ENCODE measurements at places on chromosomes 4 and X.

GRCh38 chrX:46117234-46117633 is 428.0 kb downstream of the ZNF674 start:
- no peak for DNase-seq

GRCh38 chr4:94598758-94599157 is 147.0 kb downstream of the PDLIM5 start:
- no peak for DNase-seq

DNA sequence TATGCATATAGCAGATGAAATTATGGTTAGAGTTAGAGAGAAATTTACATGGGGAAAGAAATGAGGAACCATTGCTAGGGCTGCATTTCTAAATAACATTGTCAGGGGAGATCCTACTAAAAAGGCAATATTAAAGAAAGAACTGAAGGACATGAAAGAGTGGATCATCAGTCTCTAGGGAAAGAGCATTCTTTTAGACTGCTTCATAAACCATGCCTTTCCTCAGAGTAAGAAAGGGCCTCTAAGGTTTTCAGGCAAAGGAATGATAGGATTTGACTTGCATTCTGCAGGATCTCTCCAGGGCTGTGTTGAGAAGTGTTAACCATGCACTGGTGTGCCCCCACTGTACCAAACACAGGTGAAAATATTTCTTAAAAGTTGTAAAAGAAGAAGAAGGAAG is 385.4 kb upstream of the MAD2L1 start:
- no peak for DNase-seq

DNA sequence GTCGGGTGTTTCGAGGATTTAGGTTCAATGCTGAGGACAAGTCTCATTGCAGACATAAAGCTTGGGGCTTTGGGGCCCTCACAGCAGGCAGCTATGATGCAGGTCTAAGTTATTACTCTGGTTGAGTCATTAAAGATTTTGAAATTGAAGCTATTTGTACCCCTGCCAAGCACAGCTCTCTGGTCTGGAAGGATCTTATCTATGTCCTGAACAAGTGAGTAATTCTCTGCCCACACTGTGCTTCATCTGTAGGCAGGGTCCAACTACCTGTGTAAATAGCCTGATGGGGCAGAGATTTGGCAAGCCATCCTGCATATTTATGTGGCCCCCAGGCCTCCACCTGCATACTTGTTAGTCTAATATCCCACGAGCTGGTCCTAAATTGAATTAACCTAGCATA is 41.4 kb upstream of the MAGEA4 start:
- no peak for DNase-seq

DNA sequence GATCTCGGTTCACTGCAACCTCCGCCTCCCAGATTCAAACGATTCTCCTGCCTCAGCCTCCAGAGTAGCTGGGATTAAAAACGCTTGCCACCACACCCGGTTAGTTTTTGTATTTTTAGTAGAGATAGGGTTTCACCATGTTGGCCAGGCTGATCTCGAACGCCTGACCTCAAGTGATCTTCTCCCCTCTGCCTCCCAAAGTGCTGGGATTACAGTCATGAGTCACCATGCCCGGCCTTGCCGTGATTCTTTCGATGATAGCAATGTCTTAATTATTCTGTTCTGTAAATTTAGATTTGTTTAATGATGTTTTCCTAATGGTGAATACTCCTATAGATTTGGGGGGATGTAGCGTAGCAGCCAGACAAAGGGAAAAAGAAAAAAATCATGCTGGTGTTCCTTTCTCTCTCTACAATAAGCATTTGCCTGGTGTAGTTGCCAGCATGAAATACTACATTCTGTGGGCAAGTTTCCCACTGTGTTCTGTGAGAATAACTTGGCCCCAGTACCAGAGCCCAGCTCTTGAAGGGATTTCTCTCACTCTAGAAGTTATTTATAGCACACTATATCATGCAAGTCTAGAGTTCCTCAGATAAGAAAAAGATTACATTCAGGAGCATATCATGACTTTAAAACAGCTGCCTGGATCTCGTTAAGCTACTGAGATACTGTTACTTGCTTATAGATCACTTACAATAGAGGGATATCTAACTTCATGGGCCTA is 15.4 kb downstream of the NIPAL1 start:
- no peak for DNase-seq

GRCh38 chr4:151473521-151474097 is 64.6 kb downstream of the FHIP1A start:
- DNase-seq, result no peak

DNA sequence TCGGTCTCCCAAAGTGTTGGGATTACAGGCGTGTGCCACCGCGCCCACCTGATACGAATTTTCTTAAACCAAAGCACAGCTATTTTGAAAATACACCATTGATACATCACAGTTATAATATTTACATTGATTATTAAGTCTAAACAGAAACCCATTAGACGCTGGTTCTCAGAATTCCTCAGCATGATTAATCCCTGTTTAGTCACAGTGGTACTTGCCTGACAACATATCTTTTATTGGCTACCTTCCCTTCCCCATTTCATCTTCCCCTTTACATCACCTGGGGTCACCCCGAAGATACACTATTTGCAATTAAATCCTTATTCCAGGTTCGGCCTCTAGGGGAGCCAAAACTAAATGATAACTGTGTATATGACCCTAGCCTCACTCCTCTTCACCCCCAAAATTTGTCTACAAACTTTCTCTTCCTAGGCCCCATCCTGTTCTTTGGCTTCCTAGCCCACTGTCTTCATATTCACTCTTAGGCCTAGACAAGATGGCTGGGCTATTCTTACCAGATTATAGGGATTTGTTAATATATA is 36.8 kb upstream of the IL1RAPL1 start:
- DNase-seq, result no peak

- DNase-seq, result no peak
Observed at GRCh38 chrX:101287402-101287801, 3.7 kb downstream of the TAF7L start.

- DNase-seq, result peak; percentile 38
Observed at GRCh38 chr4:37892641-37893040, 1.8 kb downstream of the TBC1D1 start.

- DNase-seq, result no peak
Observed at GRCh38 chr4:33996075-33996718, 2248.1 kb downstream of the ARAP2 start.

- DNase-seq, result no peak
Observed at GRCh38 chr4:171599628-171600027, 213.6 kb upstream of the GALNTL6 start.

DNA sequence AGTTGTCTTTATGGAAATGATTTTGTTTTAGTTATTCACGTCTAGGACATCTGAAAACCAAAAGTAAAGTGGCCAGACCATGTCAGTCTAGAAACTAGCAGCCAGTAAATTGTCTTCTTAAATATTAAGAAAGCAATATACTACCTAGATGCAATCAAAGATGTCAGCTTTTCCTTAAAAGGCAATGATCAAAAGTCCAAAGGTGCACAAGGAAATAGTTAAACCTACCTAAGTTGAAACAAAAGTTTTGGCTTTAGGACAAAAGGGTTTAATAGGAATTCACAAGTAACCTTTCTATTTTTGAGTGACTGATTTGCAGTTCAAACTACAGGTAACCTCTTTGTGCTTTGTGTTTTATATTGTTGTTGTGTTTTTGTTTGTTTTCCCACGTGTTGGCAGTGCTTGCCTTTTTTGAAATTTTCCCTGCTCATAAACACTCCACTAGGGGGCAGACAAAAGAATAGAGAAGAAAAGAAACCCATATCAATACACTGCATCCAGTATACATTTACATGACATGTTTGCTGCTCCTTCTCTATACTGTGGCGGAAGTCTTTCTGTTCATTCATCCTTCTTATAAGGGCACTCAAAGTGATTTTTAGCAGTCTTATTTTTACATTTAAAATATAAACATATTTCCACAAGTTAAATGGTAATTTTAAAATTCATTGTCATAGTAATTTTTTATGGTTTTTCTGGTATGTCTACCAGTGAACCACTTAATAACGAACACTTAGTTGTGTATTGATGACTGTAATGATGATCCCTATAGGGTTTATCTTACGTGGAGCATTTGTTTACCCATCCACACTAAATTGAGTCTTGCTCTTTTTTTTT is 62.7 kb downstream of the GAB1 start:
- DNase-seq, result no peak

GRCh38 chr4:3829956-3830773 is 64.0 kb downstream of the ADRA2C start:
- DNase-seq, result no peak

GRCh38 chr4:9924750-9925149 is 96.5 kb downstream of the SLC2A9 start:
- no peak for DNase-seq

- no peak for DNase-seq
Observed at GRCh38 chr4:98653890-98654867, 4.2 kb downstream of the TSPAN5 start.

DNA sequence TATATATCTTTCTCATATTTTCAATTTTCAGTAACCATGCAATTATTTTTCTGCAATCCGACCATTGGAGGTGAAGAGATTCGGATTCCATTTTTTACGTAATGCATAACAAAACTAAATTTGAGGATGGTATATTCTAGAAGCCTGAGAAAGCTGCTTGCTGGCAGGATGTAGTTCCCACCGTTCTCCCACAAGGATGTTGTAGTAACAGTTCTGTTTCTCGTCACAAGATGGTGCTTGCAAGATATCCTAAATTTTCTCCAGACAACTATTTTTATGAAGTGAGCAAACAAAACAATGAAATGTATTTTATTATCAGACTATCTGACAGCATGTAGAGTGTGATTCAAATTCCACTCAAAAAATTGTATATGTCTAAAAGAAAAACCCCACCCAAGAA is 10.7 kb downstream of the PWWP3B start:
- DNase-seq, result no peak

DNA sequence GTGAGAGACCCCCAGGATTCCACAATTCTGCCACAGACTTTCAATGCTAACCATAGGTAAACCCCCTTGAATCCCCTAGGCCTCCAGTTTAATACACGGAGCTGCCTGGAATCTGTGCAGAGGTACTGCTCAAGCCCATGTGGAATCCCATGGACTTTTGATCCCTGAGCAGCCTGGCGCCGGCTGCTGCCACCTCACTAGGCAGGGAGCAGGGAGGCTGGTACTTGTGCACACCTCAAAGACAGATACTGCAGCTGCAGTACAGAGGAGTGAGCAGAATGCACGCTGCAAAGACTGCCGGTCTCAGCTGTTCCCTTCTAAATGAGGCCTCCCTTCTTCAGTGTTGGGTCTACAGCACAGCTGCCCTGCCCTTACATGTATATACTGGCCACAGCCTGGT is 79.4 kb downstream of the RPS6KA6 start:
- DNase-seq, result no peak

DNA sequence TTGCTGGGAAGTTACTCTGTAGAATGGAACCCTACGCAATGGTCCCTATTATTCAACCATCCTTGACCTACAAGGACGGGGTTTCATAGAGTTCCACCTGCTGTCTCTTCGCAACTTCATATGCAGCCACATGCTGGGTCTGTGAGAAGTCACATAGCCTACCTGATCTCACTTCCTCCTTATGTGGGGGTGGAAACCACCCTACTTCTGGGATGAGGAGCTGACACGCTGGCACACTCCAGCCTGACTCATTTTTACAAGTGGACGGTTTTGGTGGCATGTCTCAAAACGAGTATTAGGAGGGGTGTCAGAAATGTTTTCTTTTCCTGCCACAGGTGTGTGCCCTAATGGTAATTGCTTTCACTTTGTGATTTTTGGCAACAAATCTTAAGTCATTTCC is 36.8 kb upstream of the ARSD start:
- no peak for DNase-seq

GRCh38 chr4:95478679-95479078 is 70.1 kb downstream of the UNC5C start:
- DNase-seq, result no peak

- no peak for DNase-seq
Observed at GRCh38 chr4:17765514-17766286, 15.7 kb downstream of the FAM184B start.

DNA sequence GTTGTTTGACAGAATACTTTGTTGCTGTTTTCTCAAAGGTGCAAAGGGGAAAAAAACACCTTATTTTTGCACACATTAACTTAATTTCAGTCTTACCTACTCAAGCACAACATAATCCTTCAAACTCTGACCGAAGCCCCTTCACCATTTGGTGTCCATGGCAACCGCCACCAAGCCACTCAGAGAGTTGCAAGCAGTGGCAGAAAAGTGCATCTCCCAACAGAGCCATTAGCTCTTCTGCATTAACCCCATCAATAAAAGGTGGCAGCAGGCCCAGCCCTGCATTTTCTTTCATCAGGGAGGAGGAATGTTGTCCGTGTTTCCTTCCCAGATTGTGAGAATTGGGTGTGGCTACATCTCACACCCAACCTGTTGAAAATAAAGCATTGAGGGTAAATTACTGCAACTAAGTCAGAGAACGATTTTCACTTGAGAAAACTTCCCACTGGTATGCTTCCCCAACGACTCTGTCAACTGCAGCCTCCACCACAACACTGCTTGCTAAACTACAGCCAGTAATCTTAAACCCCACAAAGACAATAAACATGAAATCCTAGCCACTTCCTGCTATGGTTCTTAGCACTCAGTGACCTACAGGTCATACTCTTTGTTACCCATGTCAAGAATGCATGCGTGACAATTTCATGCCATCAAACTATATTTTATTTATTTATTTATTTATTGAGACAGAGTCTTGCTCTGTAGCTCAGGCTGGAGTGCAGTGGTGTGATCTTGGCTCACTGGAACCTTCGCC is 154.0 kb downstream of the GRIA3 start:
- DNase-seq, result no peak
